ENCODE measurements at places on chromosomes 2 and 18. TPM values are rescaled to one million over a fixed set of nuclear protein-coding genes. Genes with fewer than 3 reads are reported as not detected.

Gene MARCHF4
- not detected for total RNA-seq

Gene WDR43
- 18.9 TPM for total RNA-seq

Gene AFF3
- total RNA-seq: 16.2 TPM

Gene PROKR1
- total RNA-seq: not detected

Gene DYTN
- not detected for total RNA-seq

Gene SMC6
- total RNA-seq: 12.2 TPM

Gene TMEM247
- not detected for total RNA-seq

Gene PSMA8
- total RNA-seq: not detected

Gene RAD51AP2
- total RNA-seq: 0.22 TPM

Gene GCG
- total RNA-seq: not detected

Gene POTEJ
- 2.6 TPM for total RNA-seq

Gene GKN1
- not detected for total RNA-seq

Gene SPAST
- total RNA-seq: 6.7 TPM

Gene ST8SIA5
- 5.9 TPM for total RNA-seq

Gene NTSR2
- not detected for total RNA-seq

Gene NYAP2
- total RNA-seq: not detected

Gene STAT1
- total RNA-seq: 36.6 TPM

Gene MOGAT1
- not detected for total RNA-seq

Gene PHOSPHO2
- total RNA-seq: 4.8 TPM

Gene FKBP7
- total RNA-seq: 10.8 TPM

Gene STPG4
- not detected for total RNA-seq
